NCI-H2029 (cell line): ENCODE measurements at places on chromosomes 11 and 22.

- DNase-seq: no peak
Observed at GRCh38 chr22:49889071-49889470, 29.2 kb downstream of the ALG12 start.

- peak; percentile 13 for DNase-seq
Observed at GRCh38 chr11:107468596-107468995, 11.0 kb upstream of the CWF19L2 start.

DNA sequence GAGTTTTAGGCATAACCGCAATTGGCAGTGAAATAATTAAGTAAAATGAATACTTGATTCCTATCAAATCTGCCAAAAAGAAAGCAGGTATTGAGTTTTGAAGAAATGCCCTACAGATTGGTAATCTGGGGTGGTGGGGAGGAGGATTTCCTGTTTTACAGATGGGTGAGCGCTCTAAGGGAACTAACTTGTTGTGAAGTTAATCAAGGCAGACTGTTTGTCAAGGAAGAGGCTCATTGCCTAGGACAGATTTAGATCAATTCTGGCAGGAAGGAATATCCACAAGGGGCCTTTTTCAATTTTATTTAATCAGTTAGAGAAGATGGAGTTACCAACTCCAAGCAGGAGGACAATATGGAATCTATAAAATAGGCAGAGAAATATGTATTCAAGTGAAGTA lies 271.5 kb upstream of the CCDC90B start:
- DNase-seq: no peak

GRCh38 chr11:47152953-47153950 lies 23.4 kb downstream of the ARFGAP2 start:
- peak; percentile 74 for DNase-seq

- DNase-seq: no peak
Observed at GRCh38 chr11:121293288-121293594, 670 bp downstream of the SC5D start.

DNA sequence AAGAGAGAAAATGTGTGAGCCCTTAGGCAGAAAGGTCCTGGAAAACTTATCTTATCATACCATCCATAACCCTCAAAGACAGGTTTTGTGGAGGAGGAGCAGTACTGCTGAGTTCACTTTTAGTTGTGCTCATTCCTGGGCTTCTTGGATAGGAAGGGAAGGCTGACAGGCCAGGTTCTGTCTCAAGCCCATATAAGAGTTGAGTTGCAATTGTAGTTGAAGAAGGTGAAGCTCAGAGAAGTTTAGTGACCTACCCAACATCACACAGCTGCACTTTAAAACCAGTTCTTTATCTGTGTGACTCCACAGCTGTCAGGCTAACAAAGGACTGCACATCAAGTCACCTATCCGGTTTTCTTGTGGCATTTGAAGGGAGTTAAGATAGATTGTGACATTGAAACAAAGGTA lies 13.0 kb downstream of the TEAD1 start:
- DNase-seq: no peak

GRCh38 chr22:36409911-36410756 lies 22.4 kb upstream of the MYH9 start:
- peak; percentile 99 for DNase-seq

DNA sequence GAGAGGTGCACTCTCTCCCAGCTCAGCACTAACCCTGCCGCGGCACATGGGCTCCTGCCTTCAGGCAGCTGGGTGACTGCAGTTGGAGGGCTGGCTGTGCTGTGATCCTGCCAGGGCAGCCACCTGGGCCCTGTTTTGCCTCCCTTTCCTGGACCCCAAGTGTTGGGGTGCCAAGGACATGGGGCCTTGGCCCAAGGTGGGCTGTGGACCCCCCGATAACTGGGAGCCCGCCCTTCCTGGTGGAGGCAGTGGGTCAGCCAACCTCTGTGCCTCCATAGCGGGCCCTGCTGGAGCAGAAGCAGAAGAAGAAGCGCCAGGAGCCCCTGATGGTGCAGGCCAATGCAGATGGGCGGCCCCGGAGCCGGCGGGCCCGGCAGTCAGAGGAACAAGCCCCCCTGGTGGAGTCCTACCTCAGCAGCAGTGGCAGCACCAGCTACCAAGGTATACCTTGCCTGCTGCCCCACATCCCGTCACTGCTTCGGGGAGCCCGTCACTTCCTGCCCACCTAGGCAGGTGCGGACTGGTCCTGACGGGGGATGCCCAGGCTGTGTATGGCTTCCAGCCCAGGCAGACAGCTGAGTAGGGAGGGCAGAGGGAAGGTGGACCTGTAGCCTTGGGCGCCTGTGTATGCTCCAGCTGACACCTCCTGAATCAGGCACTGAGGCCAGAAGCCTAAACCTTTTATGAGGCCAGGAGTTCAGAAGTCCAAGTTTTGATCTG lies 8.9 kb downstream of the TUB start:
- no peak for DNase-seq

DNA sequence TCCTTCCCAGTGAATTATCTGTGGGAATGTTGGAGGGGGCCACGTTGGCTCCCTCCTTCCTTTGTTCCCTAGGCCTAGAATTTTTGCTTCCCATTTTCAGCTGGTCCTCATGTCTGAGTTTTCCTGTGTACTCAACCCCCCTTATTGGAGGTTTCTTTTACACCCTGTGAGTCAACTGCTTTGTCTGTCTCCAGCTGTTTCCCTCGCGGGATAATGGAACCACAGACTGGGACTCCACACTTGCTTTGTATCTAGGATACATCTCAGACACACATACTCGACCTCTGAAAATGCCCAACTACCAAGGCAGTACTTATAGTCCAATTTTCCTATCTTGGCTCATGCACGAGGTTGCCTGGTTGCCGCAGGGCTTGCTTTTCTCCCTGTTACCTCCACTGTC lies 352.7 kb upstream of the MPPED2 start:
- no peak for DNase-seq

- DNase-seq: no peak
Observed at GRCh38 chr11:9155930-9156329, 64.5 kb upstream of the SCUBE2 start.

GRCh38 chr11:121543836-121544380 lies 91.1 kb upstream of the SORL1-AS1 start:
- DNase-seq: no peak

DNA sequence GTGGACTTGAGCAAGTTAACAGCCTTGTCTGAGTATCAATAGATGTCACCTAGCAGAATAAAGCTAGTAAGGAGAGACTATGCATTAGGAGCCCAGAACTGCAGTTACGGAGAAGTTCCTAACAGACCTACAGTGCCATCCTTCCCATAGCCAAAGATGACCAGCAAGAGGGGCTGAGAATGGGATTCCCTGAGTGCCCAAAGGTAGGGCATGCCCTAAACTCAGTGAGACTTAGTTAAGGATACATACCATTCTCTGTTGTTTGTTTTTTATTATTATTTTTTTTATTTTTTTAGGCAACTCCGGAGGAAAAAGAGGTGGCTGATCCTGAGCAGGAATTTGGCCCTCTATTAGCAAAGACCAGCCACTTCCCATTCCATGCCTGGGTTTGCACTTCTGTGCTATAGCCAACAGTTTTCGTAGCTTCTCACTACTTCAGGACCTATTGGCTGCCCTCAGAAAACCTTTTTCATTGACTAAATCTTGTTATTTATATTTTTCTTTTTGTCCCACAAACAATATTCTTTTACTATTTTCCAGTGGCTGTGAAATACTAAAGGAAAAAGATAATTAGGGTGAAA lies 33.3 kb upstream of the CCDC34 start:
- no peak for DNase-seq

- DNase-seq: peak; percentile 6
Observed at GRCh38 chr22:29031227-29032011, 30.2 kb downstream of the C22orf31 start.

DNA sequence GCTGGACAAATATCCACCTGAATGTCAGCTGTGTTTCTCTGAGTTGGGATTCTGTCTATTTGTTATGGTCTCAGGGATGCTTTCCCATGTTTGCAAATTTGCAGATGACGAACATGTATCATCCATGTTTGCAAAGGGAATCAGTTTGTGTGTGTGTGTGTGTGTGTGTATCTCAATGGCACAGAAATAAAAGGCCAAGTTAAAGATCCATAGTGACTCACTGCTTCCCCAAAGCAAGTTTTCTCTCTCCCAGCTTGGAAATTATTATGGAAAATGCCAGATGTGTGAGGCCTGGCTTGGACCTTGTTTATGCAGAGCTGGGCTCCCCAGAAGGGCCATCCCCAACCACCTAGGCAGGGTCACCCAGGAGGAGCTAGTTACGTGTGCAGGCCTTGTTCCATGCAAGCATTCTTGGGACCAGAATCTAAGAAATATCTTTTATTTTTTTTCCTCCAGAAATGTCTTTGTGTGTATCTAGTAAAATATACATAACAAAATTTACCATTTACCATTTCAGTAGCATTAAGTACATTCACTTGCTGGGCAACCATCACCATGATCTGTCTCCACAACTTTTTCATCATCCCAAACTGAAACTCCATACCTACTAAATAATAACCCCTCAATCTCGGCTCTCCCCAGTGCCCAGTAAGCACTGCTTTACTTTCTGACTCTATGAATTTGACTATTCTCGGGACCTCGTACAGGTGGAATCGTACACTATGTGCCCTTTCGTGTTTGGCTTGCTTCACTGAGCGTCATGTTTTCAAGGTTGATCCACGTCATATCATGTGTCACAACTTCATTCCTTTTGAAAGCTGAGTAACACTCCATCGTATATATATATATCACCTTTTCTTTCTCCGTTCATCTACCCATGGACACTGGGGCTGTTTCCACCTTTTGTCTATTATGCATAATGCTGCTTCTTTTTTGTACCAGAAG lies 56.6 kb upstream of the WNT7B start:
- DNase-seq: no peak

DNA sequence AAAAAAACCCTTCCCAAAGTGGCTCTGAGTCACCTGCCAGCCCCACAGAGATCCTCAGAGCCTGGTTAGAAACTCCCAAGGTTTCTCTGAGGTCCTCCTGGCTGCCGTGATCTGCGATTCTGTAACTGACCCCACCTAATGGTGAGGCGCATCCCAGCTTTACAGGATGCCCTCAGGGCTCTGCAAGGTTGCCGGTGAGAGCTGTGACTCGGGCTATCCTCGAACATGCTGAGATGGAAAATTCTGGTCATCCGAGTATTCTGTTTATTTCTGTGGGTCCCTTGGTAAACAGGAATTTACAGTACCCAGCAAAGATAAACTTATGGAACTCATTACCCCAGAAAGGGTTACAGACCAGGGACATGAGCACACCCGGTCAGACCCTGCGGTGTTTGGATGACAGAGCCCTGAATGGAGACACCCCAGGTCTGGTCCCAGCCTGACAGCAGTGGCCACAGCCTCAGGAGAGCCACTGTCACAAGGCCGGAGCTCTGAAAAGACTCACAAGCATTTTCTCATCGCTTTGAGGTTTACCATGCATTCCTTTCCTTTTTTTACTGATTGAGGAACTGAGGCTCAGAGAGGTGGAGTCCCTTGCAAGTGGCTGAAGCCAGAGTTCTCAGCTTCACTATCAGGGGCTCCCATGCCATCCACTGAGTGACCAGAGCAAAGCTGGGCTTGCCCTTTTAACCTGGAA lies 22.2 kb downstream of the LIF start:
- DNase-seq: no peak

GRCh38 chr22:23520863-23521440 lies 59.1 kb downstream of the IGLL1 start:
- no peak for DNase-seq

GRCh38 chr11:128476729-128477128 lies 110.6 kb downstream of the ETS1 start:
- DNase-seq: no peak

- DNase-seq: no peak
Observed at GRCh38 chr22:32613773-32614392, 139.3 kb downstream of the FBXO7 start.

DNA sequence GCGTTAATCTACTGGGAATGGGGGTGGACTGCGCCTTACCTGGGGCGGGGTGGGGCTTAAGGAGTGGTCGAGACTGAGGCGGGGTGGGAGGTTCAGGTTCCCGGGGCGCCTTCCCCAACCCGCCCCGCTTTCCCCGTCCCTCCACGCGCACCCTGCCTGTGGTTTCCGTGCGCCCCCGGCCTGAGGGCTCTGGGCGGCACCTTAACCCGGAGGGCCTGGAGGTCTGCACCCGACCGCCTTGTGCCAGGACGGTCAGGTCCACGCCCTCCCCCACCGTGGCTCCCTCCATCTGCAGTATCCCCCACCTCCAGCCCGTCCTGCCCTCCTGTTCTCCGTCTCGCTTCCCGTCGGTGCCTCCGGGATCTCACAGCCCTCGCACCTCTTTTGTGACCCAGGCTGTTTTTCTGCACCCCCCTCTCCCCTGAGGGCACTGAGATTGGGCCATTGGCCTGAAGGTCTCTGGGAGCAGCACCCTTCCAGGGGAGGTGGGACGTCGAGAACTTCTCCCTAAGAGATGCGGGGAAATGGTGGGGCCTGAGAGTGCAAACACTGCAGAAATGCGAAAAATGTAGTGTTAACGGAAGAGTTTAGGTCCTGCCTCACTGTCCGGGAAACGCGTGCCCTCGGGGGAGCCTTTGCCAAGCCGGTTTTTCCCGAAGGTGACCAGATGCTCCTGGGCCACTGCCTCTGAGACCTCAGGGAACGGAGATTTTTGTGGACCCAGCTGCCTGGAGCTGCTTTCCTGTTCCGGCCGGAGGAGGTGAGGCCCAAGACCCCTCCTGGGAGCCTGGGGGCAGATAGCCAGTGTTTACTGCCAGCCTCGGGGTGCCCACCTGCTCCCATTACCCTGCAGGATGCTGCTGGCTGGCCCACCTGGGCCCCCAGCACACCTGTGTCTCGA lies 1.2 kb upstream of the ASCL2 start:
- DNase-seq: no peak

GRCh38 chr11:111598559-111598958 lies 3.7 kb upstream of the SIK2 start:
- DNase-seq: no peak

DNA sequence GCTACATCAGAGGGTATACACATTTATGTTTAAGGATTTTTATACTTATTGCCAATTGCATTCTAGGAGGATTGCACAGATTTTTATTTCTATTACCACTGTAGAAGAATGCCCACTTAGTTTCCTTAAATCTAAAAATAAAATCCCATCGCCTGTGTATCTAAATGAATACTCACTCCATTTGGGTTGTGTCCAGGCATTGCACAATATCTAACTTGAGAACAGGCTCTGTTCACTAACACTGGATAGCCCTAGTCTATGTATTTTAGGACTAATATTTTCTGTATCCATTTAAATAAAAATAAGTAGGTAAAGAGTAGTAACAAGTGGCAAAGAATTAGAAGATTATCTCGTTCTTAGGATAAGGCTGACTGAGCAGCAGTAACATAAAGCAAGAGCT lies 4.1 kb downstream of the C11orf52 start:
- peak; percentile 46 for DNase-seq

DNA sequence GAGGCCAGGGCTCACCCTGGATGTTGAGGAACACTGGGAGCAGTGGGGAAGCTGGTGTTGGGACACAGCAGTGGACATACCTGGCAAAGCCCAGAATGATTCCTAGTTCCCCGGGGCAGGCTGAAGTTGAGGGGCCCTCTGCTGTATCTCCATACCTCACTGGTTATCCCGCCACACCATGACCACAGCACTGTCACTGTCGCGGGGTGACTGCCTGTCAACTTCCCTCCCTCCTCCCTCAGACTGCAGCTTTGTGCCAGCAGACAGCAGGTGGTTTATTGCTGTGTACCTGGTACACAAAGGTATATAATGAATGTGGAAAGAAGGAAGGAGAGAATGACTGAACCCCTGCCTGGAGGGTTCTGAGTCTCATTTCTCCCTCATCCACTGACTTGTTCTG lies 318.7 kb downstream of the TMEM135 start:
- DNase-seq: peak; percentile 68

GRCh38 chr11:34738237-34738636 lies 117.3 kb downstream of the EHF start:
- no peak for DNase-seq
